ENCODE measurements at places on chromosomes 16 and 17. TPM values are rescaled to one million over a fixed set of nuclear protein-coding genes. Genes with fewer than 3 reads are reported as not detected.
A peak's percentile ranks its signal among the peaks of the same experiment; 100 is the strongest.

Gene DCTN5
- 96.7 TPM for total RNA-seq

DNA sequence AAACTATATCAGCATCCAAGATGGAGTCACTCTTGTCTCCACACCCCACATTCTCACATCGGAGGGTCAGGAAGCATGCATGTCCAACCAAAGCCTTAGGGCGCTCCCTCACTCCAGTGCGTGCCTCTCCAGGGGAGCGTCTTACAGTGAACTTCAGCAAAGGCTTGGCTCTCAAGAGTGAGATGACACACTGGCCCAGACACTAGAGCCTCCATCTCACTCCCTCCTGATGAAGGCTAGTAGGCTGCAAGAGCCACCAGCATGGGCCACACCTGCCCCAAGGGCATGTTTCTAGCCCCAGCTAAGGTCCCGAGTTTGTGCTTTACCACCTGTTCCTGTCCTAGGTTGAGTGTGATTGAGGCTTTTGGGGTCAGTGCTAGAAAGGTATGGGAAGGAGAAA is 40.5 kb downstream of the BEAN1 start:
- DNase-seq = no peak
- no peaks in the 10 kb centered on the region for H3K36me3 ChIP-seq
- H3K4me3 ChIP-seq = no peak overlapping the region
- H3K4me1 ChIP-seq = no peaks in the 10 kb centered on the region
- H3K27me3 ChIP-seq = peaks cover 13% of the 10 kb centered on the region
- H3K27ac ChIP-seq = no peak overlapping the region

Gene CES1
- 0.58 TPM for total RNA-seq

GRCh38 chr17:17570140-17570797 is 21.2 kb downstream of the PEMT start:
- DNase-seq = no peak
- H3K27ac ChIP-seq = peak overlapping the region; percentile 62
- H3K4me1 ChIP-seq = peaks cover 2% of the 10 kb centered on the region

- no peak for DNase-seq
- no peak overlapping the region for H3K4me3 ChIP-seq
- H3K27me3 ChIP-seq = no peaks in the 10 kb centered on the region
- peak overlapping the region; percentile 7 for H3K27ac ChIP-seq
- H3K4me1 ChIP-seq = peaks cover 69% of the 10 kb centered on the region
- H3K36me3 ChIP-seq = no peaks in the 10 kb centered on the region
These were observed 106.8 kb downstream of the GNAO1 start for GRCh38 chr16:56298116-56298515.

Gene ARL5C
- total RNA-seq = not detected

Gene PLEKHG4
- total RNA-seq = 4.0 TPM

Gene CD7
- total RNA-seq = not detected

- no peak for DNase-seq
- no peaks in the 10 kb centered on the region for H3K36me3 ChIP-seq
- no peaks in the 10 kb centered on the region for H3K27me3 ChIP-seq
- H3K27ac ChIP-seq = no peak overlapping the region
These were observed 22.3 kb downstream of the FOXN1 start for GRCh38 chr17:28528327-28529012.

DNA sequence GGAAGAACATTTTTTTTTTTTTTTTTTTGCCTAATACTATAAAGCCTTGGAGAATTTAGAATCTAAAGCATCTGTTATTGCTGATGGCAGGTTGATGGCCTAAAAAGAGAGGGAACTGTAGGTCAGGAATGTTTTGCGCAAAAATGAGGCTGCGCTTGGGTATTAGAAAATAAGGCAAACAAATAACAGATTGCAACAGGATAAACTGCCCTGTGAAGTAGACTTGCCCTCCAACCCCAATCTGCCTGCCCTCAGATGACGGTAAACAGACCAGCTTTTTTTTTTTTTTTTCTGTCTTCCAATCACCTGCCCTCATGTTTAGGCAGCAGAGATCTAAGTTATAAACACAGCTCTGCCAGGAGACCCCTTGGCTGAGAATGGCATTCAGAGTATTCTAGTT is 3.8 kb upstream of the DHX8 start:
- peaks cover 16% of the 10 kb centered on the region for H3K4me1 ChIP-seq
- no peak for DNase-seq
- no peak overlapping the region for H3K27ac ChIP-seq
- H3K4me3 ChIP-seq = no peak overlapping the region
- H3K36me3 ChIP-seq = no peaks in the 10 kb centered on the region
- no peaks in the 10 kb centered on the region for H3K27me3 ChIP-seq

Gene MYH11
- 0.09 TPM for total RNA-seq

Gene SLC16A11
- total RNA-seq = not detected

DNA sequence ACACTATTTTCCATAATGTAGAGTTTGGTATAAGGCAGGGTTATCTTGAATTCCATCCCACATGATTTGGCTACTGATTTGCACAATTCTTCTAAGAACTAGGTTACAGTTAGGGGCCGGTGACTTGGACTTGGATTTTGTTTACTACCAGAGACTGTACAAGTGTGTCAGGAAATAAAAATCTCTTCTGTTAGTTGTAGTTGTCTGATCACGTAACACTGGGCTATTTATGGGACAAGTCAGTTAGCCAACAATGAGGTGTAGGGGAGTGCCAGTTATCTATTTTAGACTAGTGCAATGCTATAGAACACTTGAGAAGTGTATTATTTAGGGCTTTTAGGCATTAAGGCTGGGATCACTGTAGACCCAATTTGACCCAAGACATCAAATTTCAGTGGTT is 39.7 kb upstream of the GHDC start:
- no peaks in the 10 kb centered on the region for H3K4me1 ChIP-seq
- no peaks in the 10 kb centered on the region for H3K36me3 ChIP-seq
- H3K27ac ChIP-seq = no peak overlapping the region
- H3K27me3 ChIP-seq = no peaks in the 10 kb centered on the region

Gene TMEM100
- total RNA-seq = 0.54 TPM

GRCh38 chr17:21034340-21035235 is 8.2 kb downstream of the USP22 start:
- DNase-seq = no peak
- peaks cover 63% of the 10 kb centered on the region for H3K4me1 ChIP-seq
- peaks cover 18% of the 10 kb centered on the region for H3K36me3 ChIP-seq
- peak overlapping the region; percentile 67 for H3K4me3 ChIP-seq
- no peaks in the 10 kb centered on the region for H3K27me3 ChIP-seq
- no peak overlapping the region for H3K27ac ChIP-seq

- H3K4me1 ChIP-seq = peaks cover 5% of the 10 kb centered on the region
- H3K27me3 ChIP-seq = peaks cover 55% of the 10 kb centered on the region
- H3K27ac ChIP-seq = no peak overlapping the region
- no peak for DNase-seq
- no peaks in the 10 kb centered on the region for H3K36me3 ChIP-seq
- H3K4me3 ChIP-seq = no peak overlapping the region
These were observed 2.4 kb downstream of the DOC2B start for GRCh38 chr17:179066-179432.

Gene HS3ST3A1
- total RNA-seq = 15.0 TPM

Gene SLC16A6
- total RNA-seq = 0.23 TPM

Gene TTYH2
- 3.0 TPM for total RNA-seq

DNA sequence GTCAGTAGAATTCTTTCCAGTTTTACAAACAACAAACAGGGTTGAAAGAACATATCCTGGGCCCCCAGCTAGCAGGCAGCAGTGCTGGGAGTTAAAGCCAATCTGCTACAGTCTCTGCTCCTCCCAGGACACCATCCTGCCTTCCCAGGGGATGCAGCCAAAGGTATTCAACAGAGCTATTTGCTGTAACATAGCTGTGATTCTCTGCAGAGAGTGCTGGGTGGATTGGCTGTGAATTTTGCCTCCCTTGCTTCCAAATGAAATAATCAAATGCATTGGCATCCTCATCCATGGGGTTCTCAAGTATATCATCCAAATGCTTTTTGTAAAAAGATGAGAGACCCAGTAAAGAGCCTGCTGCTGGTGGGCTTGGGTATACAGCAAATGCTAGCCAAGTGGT is 124.3 kb downstream of the NPIPB5 start:
- H3K4me3 ChIP-seq = no peak overlapping the region
- H3K4me1 ChIP-seq = no peaks in the 10 kb centered on the region
- peaks cover 27% of the 10 kb centered on the region for H3K27me3 ChIP-seq

DNA sequence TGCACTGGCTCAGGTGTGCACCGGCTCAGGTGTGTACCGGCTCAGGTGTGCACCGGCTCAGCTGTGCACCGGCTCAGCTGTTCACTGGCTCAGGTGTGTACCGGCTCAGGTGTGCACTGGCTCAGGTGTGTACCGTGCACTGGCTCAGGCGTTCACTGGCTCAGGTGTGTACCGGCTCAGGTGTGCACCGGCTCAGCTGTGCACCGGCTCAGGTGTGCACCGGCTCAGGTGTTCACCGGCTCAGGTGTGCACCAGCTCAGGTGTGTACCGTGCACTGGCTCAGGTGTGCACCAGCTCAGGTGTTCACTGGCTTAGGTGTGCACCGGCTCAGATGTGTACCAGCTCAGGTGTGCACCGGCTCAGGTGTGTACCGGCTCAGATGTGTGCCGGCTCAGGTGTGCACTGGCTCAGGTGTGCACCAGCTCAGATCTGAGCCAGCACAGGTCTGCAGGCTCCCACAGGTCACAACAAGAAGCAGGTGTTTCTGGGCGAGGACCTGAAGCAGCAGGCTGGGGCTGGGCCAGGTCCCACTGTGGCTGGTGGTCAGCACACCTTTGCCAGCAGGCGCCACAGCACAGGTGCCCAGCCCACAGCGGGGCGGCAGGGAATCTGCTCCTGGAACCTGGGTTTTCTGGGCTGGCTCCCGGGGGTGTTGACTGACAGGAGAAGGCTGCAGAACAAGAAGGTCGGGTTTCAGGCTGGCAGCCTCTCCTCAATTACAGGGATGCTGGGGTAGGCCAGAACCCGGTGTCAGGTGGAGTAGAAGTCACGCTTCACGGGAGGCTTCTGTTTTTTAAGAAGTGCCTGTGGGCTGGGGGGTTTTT is 17.2 kb downstream of the METRNL start:
- H3K27me3 ChIP-seq = no peaks in the 10 kb centered on the region
- DNase-seq = no peak
- no peak overlapping the region for H3K27ac ChIP-seq
- peaks cover 3% of the 10 kb centered on the region for H3K36me3 ChIP-seq

Gene SLC5A10
- not detected for total RNA-seq

Gene KRTAP4-9
- total RNA-seq = not detected

DNA sequence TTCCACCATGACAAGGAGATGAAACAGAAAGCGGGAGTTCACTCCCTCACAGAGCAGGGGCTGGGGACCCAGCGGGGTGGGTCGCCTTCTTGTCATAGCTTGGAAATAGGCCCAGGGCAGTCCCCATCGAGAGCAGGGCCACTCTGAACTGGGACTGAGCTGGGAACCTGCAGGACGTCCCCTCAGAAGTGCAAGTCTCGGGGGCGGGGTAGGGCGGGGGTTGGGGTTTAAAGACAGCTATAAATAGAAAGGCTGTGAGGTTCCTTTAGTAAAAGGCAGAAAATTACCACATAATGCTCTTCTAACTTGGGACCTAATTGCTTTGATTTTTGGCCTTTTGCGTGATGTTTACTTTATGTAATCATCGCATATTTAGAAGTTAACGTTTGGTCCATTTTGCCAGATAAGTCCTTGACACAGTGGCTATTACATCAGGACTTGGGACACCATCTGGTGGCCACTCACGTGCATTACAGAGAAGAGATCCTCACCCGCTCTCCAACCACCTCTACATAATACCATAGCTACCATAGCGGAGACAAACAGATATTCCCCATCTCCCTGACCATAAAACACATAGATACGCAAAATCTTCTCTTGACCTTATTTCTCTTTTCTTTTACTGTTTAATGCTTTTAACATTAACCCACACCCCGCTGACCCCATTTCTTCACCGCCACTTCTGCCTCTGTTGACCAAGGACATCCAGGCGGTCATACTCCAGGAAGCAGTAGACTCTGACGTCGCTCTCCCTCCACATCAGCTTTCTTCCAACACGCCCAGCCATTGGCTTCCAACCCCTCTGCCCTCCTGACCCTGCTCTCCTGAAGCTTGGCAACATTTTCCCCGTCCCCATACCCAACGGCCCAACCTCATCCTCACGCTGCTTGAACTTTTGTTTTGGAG is 27.5 kb upstream of the PIK3R6 start:
- peaks cover 6% of the 10 kb centered on the region for H3K4me1 ChIP-seq
- peaks cover 3% of the 10 kb centered on the region for H3K27me3 ChIP-seq
- no peak overlapping the region for H3K4me3 ChIP-seq
- no peaks in the 10 kb centered on the region for H3K36me3 ChIP-seq
- no peak overlapping the region for H3K27ac ChIP-seq
- DNase-seq = peak; percentile 59

DNA sequence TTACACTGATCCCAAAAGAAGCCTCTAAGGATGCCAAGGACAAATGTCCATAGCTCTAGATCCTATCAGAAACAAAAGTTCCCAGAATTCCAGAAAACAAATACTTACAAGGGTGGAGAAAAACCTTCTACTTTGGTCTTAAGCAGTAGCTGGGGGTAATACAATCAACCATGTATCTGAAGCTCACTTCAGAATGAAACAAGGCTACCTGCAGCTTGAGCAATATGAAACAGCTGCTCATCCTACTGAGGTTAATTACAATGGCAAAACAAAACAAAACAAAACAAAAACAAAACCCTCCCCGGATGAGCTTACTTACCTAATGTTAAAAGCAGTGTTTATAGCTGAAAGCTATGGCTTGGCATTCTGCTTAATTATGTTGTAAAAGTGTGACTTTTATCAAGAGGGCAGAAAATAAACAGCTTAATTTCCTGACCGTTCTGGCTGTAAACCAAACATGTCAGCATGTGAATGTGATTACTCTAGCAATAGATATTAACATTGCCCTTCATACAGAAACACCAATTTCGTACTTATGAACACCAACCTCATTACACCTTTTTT is 10.5 kb downstream of the PDZD9 start:
- no peak for DNase-seq
- no peak overlapping the region for H3K27ac ChIP-seq
- H3K4me1 ChIP-seq = no peaks in the 10 kb centered on the region
- no peaks in the 10 kb centered on the region for H3K36me3 ChIP-seq
- H3K4me3 ChIP-seq = no peak overlapping the region

- H3K27ac ChIP-seq = no peak overlapping the region
- no peak for DNase-seq
- H3K36me3 ChIP-seq = peaks cover 7% of the 10 kb centered on the region
- H3K27me3 ChIP-seq = no peaks in the 10 kb centered on the region
- H3K4me3 ChIP-seq = no peak overlapping the region
- H3K4me1 ChIP-seq = peaks cover 4% of the 10 kb centered on the region
These were observed 74.6 kb upstream of the ZNF750 start for GRCh38 chr17:82914375-82914774.

DNA sequence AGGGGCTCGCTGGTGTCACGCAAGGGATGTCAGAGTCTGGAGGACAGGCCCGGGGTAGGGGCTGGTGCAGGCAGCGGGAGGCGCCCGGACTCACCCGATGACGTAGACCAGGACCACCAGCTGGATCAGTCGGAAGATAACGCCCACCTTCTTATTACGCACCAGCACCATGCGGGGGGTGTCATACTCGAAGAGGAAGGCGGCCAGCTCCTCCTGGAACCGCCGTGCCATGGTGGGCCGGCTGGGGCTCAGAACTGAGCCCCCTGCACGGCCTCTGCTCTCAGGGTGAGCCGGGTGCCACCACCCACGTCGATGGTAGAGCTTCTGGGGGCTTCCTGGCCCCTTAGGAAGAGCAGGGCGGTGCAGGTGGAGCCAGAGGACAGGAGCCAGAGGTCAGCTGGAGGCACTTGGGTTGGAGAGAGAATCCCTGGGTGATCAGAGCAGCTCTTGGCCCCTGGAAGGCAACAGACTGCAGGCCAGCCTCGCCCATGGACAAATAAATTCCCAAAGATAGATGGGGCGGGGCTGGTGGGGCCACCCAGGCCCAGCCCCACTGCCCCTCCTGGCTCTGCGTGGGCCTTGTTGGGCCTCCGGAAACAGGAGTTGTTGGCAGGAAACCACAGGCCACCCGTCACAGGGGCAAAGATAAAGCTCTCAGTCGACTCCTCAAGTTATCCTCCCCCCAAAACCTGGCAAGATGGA is at the start of gene P2RX1:
TSS of gene P2RX1 (minus strand) at position 471 of the 702 bp plus-strand sequence. CDS start at position 231, 240 bp downstream.
- no peaks in the 10 kb centered on the region for H3K36me3 ChIP-seq
- no peaks in the 10 kb centered on the region for H3K27me3 ChIP-seq
- no peak within 1 kb of the TSS for H3K27ac ChIP-seq
- H3K4me1 ChIP-seq = peaks cover 8% of the 10 kb centered on the region
